ENCODE measurements at places on chromosomes 11 and 22.

DNA sequence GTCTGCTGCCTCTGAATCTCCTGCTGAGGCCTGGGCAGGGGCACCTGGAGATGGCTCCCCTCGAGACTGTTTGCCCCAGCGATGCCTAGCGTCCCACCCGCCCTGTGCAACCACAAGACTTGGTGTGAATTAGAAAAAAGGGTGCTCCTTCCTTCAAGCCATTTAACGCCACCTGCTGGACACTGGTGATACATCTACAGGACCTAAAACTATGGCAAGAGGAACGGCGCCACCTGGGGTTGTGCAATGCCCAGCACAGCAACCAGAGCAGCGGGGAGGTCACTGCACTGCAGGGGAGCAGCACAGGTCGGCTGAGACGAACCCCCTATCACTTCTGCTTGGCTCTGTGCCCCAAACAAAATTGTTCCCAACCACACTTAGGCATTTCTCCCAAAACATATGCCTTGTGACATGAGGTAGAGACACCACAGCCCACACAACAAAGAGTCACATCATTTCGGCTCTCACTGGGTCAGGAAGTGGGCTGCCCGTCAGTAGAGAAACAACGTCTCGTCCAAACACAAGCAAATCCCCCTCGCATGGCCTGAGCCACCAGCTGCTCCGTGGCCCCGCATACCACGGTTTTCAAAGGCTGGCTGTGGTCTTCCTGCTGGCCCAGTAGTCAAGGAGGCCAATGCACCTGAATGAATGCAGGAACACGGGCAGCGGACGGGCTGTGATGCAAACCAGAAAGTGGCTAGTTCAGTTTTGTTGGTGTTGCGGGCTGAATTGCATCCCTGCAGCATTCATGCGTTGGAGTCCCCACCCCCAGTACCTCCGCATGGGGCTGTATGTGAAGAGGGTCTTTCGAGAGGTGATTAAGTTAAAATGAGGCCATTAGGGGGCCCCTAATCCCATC is 171.9 kb downstream of the SHANK2 start:
- peak; percentile 8 for DNase-seq

DNA sequence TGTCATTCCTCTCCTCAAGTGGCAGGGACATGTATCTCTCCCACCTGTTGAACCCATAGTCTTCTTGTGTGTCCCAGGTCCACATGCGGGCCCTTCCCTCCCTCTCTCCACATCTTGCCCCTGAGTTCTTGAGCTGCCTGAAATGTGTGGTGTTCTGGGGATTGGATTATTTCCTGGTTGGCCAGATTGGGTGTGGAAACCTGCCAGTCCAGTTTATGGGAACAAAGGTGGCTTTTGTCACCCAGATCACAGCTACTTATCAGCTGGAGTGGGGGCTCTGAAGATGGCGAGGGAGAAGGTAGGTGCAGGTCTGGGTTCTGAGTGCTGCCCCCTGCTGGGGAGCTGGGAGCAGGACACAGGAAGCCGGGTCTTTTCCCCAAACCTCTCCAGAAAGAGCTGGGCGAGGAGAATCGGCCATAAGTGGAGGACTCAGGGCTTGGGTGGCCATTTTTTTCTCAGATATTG is 14.2 kb downstream of the DTX4 start:
- peak; percentile 51 for DNase-seq

- no peak for DNase-seq
These were observed 5.6 kb downstream of the ARHGEF17 start for GRCh38 chr11:73313652-73314051.

GRCh38 chr11:96481204-96481603 is 91.4 kb downstream of the JRKL start:
- no peak for DNase-seq

DNA sequence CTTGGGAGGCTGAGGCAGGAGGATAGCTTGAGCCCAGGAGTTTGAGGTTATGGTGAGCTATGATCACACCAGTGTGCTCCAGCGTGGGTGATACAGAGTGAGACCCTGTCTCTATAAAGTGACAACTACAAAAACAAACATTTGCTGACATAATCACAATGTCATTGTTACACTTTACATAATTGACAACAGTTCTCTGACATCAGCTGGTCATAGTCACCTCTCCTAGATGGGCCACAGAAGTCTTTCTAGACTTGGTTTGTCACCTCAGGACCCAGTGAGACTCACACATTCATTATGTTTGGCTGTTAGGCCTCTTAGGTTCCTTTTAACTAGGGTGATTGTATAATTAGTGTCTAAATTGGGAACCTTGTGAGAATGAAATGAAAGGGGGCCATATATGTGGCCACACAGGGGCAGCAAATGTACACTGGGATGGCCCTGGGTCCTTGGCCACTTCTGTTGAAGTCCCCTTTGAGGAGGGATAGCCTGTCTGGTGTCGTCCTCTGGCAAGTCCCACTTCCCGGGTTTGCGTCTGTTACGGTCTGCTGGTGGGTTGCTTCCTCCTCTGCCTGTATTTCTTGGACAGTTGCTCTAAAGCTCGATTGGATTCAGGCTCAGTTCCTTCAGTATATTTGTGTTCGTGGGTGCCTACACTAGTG is 5.8 kb upstream of the PPIL2 start:
- no peak for DNase-seq

DNA sequence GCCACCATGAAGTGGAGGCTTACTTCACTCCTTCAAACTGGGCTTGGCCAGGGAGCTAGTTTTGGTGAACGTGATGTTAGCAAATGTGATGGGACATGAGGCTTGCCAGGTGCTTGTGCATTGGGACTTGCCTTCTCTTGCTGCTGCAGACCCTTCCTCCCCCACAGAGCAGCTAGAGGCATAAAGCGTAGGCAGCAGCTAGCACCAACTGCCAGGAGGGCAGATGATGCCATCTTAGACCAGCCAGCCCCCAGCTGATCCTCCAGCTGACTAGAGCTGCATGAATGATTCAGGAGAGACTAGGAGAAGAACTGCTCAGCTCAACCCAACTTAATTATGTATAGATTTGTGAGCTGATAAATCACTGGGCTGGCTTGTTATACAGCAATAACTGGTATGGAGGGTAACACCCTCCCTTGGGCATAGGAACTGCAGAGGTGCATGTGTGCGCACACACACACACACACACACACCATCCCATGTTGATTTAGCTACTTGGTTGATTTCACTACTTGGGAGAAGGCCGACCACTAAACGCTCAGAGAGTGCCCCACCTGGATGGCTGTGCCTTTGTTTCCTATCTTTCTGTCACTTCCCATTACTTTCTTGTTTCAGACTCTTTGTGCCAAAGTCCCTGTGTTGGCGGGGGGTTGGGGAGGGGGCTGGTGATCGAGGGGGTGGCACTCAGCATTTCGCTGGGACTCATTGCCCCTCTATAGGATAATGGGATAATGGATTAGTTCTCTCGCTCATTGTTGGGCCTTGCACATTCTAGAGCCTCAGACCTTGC is 202.8 kb downstream of the ADAMTS15 start:
- DNase-seq: no peak

GRCh38 chr11:102279641-102280170 is 37.6 kb upstream of the BIRC3 start:
- no peak for DNase-seq

GRCh38 chr22:39309881-39310714 is 9.3 kb downstream of the RPL3 start:
- no peak for DNase-seq

- DNase-seq: no peak
These were observed 1.5 kb downstream of the OR9G1 start for GRCh38 chr11:56700242-56700913.

- DNase-seq: peak; percentile 29
These were observed 309.1 kb downstream of the SWAP70 start for GRCh38 chr11:9972989-9973388.

GRCh38 chr11:82465481-82465880 is 268.2 kb downstream of the FAM181B start:
- no peak for DNase-seq

DNA sequence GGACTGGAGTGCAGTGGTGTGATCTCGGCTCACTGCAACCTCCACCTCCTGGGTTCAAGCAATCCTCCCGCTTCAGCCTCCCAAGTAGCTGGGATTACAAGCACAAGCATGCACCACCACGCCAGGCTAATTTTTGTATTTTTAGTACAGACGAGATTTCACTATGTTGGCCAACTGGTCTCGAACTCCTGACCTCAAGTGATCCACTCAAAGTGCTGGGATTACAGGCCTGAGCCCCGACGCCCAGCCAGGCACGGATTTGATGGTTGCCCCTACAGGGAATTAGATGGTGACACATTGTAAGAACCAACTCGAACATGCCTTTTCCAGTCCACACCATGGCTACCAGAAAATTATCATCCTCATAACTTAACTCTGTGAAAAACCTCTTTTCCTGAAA is 26.8 kb upstream of the RTL6 start:
- DNase-seq: no peak

DNA sequence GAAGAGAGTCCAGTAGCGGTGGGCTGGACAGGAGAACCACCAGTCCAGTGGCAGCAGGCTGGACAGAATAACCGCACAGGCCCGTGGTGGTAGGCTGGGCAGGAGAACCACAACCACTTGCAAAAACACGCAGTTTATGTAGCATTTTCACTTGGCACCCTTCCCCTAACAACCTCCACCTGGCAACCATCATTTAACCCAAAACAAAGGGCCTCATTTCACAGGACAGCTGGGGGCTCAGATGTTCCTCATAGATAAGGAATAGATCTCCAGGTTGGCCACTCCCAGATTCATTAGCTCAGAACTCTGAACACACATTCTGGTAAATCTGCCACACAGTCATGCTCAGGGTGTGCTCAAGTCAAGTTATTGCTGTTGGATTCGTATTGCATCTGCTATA is 41.2 kb downstream of the SYTL2 start:
- DNase-seq: no peak

DNA sequence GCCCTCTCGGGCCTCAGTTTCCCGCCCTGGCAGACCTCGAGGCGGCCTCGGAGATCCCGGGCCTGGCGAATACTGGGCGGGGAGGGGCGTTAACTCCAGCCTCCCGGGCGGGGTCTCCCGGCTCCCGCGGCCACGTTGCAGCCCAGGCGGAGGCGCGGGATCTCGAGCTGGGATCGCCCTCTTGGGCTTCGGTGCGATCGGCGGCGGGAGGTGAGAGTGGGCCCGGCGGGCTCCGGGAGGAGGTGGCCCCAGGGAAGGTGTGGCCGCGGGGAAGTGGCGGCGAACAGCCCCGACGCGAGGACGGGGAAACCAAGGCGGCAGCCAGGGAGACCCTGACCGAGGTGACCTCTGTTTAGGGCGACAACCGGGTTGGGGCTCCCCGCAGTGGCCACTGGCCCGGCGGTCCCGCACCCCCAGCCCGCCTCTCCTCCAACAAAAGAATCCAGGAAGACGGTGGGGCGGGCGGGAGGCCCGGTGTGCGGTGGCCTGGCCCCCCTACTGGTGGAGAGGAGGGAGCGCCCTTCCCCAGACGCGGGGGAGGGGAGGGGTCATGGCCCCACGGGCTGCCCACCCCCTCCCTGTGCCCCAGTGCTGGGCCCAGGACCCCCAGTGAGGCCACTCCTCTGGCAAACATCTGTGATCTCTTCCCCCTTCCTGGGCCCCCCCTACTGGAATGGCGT is at the start of gene PHETA2:
Gene PHETA2, plus strand, starts transcription at position 117 of the 680 bp plus-strand sequence. CDS start 3,046 bp downstream, outside the sequence.
- DNase-seq: peak; percentile 65

GRCh38 chr11:38282718-38283117 is 1684.7 kb upstream of the RAG2 start:
- no peak for DNase-seq

DNA sequence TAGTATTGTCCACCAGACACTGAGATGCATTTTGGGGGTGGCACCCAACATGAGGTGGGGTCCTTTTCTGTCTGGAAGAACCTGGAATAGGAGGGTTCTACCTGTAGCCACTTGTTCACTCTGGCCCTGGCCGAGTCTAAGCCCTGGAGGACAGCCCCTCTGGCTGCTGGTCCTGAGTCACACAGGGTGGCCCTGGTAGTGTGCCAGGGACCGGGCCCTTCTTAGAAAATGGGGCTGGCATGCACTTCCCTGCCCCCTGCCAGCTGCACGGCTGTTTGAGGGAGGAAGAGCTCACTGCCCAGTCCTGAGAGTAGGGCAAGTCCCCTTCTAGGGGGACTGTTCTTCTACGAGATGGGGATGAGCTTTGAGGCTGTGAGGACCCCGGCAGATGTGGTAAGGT is 2.2 kb downstream of the PLCB3 start:
- DNase-seq: no peak

DNA sequence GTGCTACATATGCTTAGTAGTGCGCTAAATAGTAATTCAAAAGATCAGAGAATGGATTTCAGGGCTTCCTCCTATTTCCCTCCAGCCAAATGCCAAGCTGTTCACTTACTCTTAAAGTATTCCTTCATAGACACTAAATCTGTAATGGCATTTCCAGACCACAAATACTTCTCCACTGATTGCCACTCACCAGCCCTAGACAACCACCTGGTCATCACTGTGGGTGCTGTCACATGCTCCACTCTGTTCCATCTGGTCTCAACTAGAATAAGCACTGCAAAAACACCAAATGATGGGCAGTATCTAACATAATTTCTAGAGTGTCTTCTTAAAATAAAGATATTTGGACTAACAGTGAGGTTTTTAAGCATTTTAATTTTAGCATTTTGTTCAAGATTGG is 341.3 kb downstream of the AASDHPPT start:
- no peak for DNase-seq

GRCh38 chr11:61287338-61287977 is 7.7 kb downstream of the VWCE start:
- DNase-seq: no peak

- DNase-seq: no peak
These were observed 61.6 kb downstream of the STK33 start for GRCh38 chr11:8532475-8532874.

DNA sequence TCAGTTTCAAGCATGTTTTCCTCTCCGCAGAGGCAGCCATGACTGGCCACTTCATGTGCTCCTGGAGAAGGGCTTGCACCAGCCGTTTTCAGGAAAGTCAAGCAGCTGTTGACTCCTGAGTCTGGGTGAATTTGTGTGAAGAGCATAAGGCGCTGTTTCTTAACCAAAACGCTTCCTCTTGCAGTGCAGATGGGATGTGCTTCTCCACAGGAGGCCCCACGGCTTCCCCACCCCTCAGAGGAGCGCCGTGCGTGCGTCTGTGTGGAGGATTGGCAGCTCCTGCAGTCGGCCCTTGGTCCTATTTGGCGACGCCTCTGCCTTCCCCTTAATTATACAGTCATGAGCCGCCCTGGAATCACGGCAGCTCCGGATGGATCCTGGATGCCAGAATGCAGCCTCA is 54.1 kb upstream of the B3GAT1 start:
- no peak for DNase-seq

DNA sequence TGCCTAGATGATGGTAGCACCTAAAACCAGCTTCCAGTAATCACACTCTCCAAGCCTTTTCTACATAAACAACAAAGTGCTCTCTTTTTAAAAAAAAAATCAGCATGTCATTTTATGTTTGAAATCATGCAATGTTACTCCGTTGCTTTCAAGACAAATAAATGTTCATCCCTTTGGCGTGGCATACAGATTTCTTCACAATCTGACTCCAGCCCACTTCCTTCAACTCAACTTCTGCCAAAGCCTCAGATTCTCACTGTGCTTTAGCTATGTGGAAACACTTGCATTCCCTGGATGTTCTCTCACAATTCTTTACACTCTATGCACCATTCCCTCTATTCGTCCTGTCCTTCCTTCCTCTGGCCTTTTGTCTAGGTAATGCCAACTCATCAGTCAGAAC is 206.3 kb upstream of the BLID start:
- no peak for DNase-seq

GRCh38 chr11:27710536-27710935 is 10.3 kb upstream of the BDNF start:
- no peak for DNase-seq

Data from CD4-positive, alpha-beta T cell treated with Interleukin-4 for 1 hour (primary cell).